ENCODE measurements at places on chromosomes 5 and 9. TPM values are rescaled to one million over a fixed set of nuclear protein-coding genes. Genes with fewer than 3 reads are reported as not detected.

GRCh38 chr5:139733698-139734538, 61.7 kb upstream of the PSD2 start:
- DNase-seq: no peak

Gene PCDHB15
- 7.0 TPM for polyA plus RNA-seq

DNA sequence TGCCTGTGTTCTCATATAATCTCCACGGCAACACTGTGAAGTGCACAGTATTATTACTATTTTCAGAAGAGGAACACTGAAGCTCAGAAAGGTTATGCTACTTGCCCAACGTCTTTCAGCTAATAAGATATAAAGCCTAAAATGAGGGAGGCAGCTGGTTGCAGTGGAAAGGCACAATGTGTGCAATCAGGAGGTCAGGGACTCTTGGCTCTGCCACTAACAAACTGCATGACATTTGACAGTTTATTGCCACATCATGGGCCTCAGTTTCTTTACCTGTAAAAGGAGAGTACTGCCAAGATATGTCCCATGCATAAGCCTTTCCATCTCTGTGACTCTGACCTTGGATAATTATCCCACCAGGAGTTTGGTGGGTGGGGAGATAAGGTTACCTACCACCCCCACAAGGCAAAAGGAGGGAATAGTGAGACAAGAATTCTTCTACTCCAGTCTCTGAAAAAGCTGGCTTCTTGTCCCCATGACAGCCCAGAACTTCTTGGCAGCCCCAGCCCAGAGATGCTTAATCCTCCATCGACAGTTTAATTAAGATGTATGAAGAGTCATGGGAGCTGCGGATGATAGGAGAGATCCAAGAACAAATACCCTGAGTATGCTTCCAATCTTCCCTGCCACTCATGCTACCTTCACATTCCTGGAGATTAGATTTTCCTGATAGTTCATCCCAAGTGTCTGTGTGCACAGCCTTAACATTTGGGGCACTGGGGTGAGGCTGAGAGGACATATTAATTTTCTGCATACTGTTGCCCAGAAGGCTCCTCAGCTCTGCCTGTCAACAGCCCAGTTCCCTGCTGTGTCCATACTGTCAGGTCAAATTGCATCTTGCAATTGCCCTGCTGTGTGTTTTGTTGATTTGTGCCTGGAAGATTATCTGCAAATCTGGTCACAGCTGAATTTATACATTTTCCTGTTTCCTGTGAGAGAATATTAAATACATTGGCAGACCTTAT, 271.2 kb downstream of the FAM114A2 start:
- no peak for DNase-seq

DNA sequence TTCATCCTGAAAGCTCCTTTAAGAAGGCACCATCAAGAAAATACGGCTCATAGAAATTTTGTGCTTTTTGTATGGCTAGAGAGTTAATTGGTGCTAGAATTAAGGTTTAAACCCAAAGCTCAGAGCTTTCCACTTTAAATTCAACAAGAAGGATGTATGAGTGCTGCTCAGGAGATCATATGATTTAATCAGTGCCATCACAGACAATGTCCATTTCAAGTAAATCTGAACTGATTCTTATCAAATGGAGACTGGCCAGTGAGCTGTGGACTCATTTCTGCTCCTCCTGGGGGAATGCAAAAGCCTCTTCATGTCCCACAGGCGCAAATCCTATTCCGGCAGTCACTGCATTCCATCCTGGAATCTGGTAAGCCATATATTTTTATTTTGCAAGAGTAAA, 327.2 kb downstream of the BNC2 start:
- DNase-seq: no peak

Gene SARDH
- polyA plus RNA-seq: 5.4 TPM

DNA sequence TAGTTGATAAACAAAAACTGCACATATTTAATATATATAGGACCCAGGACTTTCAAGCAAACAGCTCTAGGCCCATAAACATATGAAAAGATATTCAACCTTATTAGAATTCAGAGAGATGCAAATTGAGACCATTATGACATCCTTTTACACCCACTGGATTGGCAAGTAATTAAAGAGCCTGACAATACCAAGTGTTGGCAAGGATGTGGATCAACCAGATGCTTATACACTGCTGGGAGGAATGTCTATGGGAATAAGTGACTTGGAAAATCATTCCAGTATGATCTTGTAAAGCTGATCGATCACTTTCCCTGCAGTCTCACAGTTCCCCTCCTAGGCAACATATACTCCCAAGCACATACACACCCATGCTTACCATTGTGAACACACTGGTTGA, 15.5 kb upstream of the TCOF1 start:
- no peak for DNase-seq

GRCh38 chr9:132804576-132805295, 73.3 kb downstream of the AK8 start:
- DNase-seq: no peak

GRCh38 chr9:95381221-95381620, 63.7 kb upstream of the FANCC start:
- no peak for DNase-seq

Gene MYO10
- polyA plus RNA-seq: 27.2 TPM

Gene FCN1
- polyA plus RNA-seq: 3.1 TPM

Gene SGCD
- 82.1 TPM for polyA plus RNA-seq

Gene MEGF10
- 43.0 TPM for polyA plus RNA-seq

DNA sequence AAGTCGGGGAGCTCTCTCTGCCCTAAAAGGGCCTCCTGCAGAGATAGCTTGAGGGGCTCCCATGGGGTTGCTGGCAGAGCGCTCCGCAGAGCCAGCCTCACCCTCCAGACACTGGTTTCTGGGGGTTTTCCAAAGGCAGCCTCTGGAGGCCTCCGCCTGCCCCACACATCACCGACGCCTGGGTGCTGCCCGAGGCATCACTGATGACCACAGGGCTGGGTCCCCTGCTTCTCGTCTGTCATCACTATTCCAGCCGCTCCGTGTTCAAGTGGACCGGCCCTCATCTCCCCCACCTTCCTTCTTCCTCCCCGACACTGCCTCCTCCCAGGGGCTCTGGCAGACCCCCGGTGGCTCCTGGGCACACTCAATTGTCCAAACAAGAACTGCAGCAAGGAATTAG, 64.1 kb upstream of the IRX4 start:
- no peak for DNase-seq

DNA sequence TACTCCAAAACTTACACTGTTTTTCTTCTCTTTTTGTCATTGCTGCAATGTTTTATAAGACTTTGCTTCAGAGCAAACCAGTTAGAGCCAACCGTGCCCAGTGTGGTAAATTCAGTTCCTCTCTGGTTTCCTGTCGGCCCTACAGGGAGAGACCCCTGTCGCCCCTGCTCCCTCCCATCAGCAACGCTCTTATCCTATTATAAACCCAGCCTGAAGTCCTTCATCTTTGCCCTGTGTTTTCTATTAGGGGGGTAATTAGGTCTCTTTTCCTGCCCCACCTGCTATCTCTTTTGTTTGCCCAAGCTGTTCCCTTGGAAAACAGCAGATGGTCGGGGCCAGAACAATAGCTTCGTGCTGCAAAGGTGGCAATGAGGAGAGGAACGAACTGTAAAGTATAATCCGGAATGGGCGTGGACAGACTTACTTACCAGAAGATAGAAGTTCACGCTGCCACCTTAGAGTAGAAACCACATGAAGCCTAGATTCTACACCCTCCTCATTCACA, 21.4 kb upstream of the OTULINL start:
- no peak for DNase-seq

Gene HTR4
- not detected for polyA plus RNA-seq

DNA sequence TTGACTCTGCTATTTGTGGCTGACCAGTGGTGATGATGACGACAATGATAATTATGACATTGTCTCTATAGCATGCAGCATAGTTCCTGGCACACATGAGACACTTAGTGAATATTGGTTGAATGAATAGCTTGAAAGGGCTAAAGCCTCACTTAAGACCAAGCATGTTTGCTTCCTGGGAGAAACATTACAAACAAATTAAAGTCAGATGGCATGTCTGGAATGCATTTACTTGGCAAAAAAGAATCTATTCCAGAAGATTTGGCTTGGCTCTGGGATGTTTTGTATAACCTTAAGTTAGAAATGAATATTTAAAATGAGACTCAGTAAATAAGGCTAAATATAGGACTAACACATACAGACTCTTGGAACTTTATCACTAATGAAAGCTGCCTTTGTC, 21.6 kb downstream of the GAS1 start:
- no peak for DNase-seq

GRCh38 chr5:6260846-6261245, 117.5 kb downstream of the MED10 start:
- DNase-seq: no peak

GRCh38 chr5:35115920-35116319, 68.2 kb upstream of the AGXT2 start:
- no peak for DNase-seq

DNA sequence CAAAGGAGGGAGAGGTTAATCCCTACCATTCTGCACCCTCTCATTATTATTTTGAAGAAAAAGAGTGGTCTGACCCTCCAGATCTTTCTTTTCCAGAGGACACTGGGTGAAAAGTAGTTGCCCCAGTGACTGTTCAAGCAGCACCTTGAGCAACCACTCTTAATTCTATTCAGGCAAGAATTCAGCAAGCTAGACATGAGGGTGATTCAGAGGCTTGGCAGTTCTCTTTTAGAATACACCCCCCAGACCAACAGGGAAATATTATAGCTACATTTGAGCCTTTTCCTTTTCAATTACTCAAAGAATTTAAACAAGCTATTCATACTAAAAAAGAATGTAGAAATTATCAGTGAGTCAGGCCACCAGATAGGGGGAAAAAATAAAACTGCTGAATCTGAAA, 178.3 kb downstream of the MRPS30 start:
- DNase-seq: no peak

DNA sequence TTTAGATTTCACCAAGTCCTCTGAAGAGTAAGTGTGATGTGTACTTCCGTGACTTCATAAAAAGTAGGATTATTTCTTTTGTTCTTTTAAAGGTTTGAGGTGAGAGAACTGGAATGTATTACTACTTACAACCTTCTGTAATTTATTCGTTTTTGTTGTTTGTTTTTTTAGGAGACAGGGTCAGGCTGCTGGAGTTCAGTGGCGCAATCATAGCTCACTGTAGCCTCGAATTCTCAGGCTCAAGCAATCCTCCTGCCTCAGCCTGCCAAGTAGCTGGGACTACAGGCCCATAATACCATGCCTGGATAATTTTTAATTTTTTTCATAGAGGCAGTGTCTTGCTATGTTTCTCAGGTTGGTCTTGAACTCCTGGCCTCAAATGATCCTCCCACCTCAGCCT, 68.3 kb upstream of the RETREG1 start:
- DNase-seq: no peak

Measured in forelimb muscle (tissue), 1 donor.